ENCODE measurements at places on chromosomes 4 and X.

- no peak for DNase-seq
These were observed 98.9 kb downstream of the FAM13A start for GRCh38 chr4:88958080-88958479.

- no peak for DNase-seq
These were observed 76.6 kb downstream of the FBXW7 start for GRCh38 chr4:152459326-152459725.

- no peak for DNase-seq
These were observed 54.5 kb downstream of the TRMT44 start for GRCh38 chr4:8494983-8495548.

DNA sequence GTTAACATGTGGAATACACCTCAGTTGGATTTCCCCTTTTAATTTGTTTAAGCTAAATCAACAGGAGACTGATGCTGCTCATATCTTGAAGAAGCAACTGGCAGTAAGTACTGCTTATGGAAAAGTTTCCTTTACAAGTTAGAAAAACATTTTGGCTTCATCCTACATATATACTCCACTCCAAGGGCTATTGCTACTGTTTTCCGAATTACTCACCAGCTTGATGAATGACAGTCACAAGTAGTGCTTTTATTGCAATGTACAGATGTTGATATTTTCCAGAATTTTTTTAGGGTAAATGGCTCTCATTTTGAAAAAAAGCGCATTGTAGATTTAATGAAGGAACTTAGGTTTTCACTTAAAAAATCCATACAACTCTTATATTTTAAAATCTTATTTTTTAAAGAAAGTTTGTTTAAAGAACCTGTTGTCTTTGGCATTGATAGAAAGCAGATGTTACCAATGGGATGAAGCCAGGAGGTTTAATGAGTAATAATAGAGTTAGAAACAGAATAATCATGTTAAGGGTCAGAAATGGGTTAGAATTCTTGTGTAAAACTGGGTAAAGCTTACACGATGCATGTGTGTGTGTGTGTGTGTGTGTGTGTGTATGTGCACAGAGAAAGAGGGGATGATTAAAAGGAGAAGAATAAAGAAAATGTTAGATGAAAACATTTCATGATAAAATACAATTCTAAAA, 272.9 kb downstream of the CFAP299 start:
- no peak for DNase-seq

GRCh38 chrX:76971393-76972376, 475.5 kb upstream of the FGF16 start:
- no peak for DNase-seq
